ENCODE measurements at places on chromosomes 4 and X.

DNA sequence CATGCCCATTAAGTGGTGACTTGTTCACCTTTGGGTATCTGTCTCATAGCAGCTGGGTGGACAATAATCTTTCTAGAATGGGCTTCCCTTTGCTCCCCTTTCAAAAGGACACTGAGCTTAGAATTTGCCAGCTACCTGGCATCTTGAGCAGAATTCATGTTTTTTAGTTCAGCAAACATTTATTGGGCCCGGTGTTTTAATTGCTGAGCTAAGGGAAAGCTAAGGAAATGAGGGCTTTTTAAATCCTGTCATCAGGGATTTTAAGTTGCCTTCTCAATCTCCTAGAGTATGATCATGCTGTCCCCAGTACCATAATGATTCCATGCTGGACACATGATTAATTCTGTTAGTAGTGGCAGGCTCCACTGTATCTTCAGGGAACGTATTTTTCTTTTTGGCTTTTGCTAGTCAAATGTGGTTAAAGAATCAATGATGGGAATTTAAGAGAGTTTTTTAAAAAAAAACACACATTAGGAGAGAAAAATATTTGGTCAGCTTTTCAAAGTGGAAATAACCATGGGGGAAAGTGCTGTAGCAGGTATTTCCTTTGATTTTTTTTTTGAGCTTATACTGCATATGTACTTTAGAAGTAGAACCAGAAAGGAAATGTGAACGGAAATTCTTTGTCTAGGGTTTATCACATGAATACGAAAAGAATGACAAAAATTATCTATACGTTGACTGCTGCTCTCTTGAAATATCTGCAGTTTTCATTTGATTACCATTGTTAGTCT lies 208.9 kb downstream of the CLCN4 start:
- no peak for DNase-seq

DNA sequence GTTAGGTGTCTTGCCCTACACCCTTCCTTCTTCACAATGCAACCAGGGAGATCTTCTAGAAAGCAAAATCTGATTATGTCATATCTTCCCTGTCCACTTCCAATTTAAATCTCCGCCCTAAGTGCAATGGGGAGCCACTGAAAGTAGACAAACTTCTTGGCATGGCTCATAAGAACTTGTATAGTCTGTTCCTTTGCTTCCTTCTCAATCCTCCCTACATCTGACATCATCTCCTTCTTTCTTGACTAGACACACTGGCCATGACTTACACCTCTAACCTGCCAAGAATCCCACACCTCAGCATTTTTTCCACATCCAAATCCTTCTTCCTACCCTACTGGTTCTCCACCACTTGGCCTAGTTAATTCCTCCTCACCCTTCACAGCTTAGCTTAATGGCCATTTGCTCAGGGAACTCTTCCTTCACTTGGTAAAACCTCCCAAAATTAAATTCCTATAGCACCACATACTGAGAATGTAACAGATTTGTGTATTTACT lies 55.1 kb downstream of the NCAPG start:
- no peak for DNase-seq

DNA sequence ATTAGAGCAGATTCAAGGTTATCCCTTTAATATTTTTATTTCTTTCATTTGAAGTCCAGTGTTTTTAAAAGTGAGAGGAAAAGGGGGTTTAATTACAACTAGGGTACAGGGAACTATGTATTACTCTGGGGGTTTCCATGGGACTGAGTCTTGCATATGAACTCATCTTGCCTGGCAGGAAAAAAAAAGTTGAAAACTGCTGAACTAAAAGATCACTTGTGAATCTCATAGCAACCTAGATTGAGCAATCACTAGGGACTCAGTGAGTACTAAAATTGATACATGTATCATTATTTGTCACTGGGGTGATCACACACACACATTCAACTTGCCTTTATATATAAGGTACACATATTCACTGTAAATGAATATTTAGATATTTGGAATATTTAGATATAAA lies 180.7 kb upstream of the SFRP2 start:
- no peak for DNase-seq

DNA sequence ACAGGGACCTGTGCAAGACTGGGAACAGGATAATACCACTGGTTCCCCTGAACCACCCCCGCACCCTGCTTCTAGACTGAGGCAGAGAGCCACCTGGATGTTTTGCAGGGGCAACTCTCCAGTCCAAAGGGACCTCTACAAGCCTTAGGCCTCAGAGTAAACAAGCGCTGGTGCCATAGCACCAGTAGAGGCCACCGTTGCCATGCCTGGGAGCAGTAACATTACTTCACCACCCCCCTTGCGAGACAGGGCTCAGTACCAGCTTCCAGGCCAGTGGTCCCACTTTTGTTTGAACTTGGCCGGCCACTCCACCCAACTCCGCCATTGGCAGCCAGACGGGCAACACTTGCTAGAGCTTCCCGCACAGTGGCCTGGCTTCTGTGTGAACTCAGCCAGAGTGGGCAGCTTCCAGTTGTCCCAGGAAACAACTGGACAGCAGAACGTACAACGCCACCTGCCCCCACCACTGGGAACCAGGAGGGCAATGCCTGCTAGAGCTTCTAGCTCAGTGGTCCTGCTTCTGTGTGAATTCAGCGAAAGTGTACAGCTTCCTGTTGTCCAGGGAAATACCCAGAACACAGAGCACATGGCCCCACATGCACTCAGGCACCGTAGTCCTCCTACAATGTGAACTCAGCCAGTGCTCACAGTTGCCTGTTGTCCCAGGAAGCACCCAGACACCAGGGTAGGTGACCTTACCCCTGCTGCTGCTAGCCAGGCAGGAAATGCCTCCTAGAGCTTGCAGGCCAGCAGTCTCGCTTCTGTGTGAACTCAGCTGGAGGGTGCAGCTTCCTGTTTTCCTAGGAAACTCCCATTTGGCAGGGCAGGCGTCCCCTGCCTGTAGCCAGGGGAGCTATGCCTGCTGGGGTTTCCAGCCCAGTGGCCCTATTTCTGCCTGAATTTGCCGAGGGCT lies 39.9 kb upstream of the PCDH19 start:
- DNase-seq, result no peak

GRCh38 chrX:124362072-124362471 lies 15.7 kb downstream of the SH2D1A start:
- no peak for DNase-seq

DNA sequence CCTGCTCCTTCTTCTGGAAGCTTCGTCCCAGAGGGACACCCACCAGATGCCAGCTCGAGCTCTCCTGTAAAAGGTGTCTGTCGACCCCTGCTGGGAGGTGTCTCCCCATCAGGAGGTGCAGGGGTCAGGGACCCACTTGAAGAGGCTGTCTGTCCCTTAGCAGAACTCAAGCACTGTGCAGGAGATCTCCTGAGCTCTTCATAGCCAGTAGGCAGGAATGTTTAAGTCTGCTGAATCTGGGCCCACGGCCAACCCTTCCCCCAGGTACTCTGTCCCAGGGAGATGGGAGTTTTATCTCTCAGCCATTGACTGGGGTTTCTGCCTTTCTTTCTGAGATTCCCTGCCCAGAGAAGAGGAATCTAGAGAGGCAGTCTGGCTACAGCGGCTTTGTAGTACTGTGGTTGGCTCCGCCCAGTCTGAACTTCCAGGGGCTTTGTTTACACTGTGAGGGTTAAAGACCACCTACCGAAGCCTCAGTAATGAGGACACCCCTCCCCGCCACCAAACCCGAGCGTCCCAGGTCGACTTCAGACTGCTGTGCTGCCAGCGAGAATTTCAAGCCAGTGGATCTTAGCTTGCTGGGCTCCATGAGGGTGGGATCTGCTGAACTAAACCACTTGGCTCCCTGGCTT lies 1383.0 kb upstream of the TENM3 start:
- DNase-seq, result no peak

DNA sequence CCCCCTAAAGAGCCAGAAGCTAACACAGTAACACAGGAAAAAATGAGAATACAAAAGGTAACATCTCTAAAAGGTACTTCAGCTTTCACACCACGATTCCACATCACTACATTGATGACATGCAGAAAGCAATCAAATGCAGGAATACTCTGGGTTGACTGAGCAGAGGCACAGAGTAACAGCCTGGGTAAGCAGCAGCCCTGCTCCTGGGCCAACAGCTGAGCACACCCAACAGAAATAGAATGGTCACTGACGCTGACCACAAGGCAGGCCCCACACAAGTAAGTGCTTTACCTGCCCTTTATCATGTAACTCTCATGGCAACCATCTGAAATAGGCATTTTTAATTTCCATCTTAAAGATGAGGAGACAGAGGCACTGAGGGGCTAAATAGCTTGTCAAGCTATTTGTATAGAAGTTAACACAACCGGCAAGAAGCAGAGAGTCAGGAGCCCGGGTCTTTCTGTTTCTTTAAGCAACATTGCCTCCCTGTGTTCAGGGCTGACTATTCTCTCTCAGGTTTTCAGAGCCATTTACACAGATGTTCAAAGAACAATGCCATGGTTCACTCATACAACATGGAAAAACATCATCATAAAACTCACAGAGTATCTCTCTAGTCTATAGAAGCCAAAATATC lies 168.9 kb downstream of the ZNF674 start:
- no peak for DNase-seq

GRCh38 chrX:51024106-51024696 lies 113.7 kb downstream of the BMP15 start:
- DNase-seq, result no peak

DNA sequence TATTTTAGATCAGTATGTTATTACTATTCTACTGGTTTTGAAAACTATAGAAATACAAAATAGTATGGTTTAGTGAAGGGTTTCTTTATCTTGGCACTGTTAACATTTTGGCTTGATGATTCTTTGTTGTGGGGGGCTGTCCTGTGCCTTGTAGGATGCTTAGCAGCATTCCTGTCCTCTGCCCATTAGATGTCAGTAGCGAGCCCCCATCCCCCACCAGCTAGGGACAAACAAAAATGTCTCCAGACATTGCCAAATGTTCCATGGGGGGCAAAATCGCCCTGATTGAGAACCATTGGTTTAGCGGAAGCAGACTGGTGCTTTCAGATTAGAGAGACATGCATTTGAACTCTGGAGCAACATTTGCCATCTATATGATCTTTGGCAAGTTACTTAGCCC lies 23.3 kb downstream of the SPARCL1 start:
- no peak for DNase-seq

- no peak for DNase-seq
These were observed 288.4 kb downstream of the BCOR start for GRCh38 chrX:39809331-39809730.

DNA sequence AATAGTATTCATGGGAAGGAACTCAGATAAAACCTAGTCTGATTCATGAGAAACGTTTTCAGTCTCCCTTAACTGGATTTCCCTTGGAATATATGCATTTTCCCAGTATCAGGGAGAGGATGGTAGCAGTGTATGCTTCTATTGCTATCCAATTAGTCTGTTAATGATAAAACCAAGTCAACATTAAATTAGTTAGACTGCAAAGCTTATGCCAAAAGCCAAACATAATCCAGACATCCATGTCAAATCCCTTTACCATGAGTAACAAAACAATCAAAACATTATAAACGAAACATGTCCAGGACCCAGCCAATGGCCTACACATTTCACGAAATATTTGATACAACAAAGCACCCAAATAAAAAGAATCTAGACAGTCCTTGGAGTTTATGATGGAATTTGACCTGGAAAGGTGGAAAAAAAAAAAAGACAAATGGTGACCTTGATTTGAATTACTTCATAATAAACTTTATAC lies 34.5 kb upstream of the VEGFD start:
- no peak for DNase-seq

DNA sequence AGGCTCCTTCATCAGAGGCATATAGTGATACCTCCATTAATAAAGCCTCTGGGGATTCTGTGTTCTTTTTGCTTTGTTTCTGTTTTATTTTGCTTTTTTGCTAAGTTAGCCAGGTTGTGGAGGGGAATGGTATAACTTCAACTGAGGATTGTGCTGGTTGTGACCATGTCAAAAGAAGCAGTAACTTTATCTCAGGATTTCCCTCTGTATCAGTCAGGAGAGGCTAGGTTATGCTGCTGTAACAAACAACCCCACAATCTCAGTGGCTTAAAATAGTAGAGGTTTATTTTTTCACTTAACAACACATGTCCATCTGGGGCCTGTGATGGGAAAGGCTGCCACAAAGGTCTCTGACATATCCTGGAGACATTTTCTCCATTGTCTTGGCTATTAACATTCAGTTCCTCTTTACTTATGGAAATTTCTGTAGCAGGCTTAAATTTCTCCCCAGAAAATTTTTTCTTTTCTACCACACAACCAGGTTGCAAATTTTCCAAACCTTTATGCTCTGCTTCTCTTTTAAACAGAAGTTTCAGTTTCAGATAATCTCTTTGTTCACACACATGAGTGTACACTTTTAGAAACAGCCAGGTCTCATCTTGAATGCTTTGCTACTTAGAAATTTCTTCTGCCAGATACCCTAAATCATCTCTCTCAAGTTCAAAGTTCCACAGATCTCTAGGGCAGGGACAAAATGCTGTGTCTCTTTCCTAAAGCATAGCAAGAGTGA lies 64.7 kb downstream of the UCHL1 start:
- no peak for DNase-seq

DNA sequence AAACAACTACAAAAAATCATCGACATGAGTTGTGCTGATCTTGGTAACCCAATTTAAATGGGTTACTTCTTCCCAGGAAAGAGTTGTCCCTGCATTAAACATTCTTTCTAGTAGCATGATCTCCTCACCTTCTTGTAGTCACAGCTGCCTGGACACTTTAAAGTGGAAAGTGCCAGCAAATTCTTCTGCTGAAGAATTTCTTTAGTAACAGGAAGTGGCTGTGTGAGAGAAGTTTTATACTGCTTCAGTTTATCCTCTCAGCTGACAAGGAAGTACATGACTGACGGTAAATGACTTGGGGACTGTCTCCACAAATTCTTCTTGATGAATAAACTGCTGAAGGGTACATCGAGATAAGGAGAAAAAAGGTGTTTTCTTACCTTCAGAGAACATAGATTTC lies 18.2 kb upstream of the TNIP3 start:
- DNase-seq, result no peak

All from GM06990 (cell line).